ENCODE measurements at places on chromosomes 11 and 22. TPM values are rescaled to one million over a fixed set of nuclear protein-coding genes. Genes with fewer than 3 reads are reported as not detected.

Gene KCNE3
- total RNA-seq, result not detected

Gene TXNRD2
- 18.5 TPM for total RNA-seq

Gene ARSA
- 11.6 TPM for total RNA-seq

Gene VPS51
- 103 TPM for total RNA-seq

Gene LDHAL6A
- not detected for total RNA-seq

Gene RIN1
- total RNA-seq, result 1.6 TPM

Gene RBFOX2
- 3.3 TPM for total RNA-seq

- no peak for DNase-seq
Observed at GRCh38 chr22:32323513-32324164, 34.0 kb upstream of the RFPL3 start.

- DNase-seq, result no peak
Observed at GRCh38 chr11:35747668-35748067, 85.1 kb downstream of the TRIM44 start.

GRCh38 chr11:10454878-10455631 is at the start of gene AMPD3:
TSS of gene AMPD3 (plus strand) at chr11:10455264. CDS start at chr11:10461520, 6,256 bp downstream.
- DNase-seq, result peak; percentile 61

- peak; percentile 82 for DNase-seq
Observed at GRCh38 chr11:18731949-18732821, 6.2 kb upstream of the IGSF22 start.

- no peak for DNase-seq
Observed at GRCh38 chr11:30956751-30957150, 370.6 kb upstream of the MPPED2 start.

GRCh38 chr11:75229466-75229865 is 11.1 kb upstream of the TPBGL start:
- DNase-seq, result no peak

DNA sequence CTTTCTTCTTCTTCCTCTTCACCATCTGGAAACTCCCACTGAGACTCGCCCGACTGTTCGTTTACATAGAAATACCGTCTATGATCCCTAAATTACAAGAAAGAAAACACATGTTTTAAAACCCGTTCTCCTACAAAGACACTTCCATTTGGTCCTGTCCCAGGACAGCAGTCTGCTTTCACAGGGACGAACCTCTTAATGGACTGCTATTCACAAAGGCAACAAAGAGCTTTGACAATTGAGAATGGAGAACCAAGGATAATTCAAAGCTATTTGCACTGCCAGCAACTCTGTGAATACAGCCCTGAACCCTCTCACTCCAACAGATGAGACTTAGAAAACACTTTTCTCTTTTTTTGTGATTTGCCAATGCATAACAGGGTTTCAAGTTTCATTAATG is 16.3 kb upstream of the AGBL2 start:
- DNase-seq, result no peak

DNA sequence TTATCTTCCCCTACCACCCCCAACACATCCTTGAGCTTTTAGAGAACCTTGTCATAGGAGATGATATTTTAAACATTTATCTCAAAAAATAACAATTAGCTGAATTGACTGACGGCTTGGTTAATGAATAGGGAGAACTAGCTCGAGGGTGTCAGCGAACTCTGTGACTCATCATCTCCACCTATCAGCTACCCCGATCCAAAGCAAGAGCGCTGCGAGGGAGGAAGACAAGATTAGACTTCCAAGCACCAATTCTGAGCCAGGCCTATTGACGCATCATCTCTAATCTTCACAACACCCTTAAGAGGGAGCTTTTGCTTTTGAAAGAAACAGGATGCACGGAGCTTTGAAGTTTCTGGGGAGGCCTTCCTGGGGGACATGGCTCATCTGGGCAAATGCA is 51.0 kb upstream of the GALNT18 start:
- no peak for DNase-seq

GRCh38 chr11:15150507-15150906 is 35.8 kb downstream of the INSC start:
- no peak for DNase-seq

GRCh38 chr11:77303328-77303727 is 1.8 kb upstream of the GDPD4 start:
- DNase-seq, result no peak

DNA sequence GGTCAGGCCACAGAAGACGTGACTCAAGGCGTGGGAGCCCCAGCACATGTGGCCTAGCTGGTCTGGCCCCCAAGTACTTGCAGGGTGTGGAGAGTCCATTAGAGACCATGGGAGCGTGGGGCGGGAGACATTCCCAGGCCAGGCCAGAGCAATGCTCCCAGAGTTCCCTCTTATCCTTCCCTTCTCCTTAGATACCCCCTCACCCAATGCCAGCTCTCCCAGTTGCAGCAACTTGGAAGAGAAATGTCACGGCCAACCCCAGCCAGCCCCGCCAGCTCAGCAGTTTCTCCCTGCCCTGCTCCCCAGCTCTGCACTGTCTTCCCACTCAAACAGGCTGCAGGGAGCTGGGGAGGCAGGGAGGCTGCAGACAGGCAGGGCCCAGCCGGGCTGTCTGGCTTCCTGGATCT is 65.4 kb upstream of the TSPAN18 start:
- DNase-seq, result no peak

GRCh38 chr11:112795911-112796649 is 165.1 kb upstream of the NCAM1 start:
- no peak for DNase-seq

DNA sequence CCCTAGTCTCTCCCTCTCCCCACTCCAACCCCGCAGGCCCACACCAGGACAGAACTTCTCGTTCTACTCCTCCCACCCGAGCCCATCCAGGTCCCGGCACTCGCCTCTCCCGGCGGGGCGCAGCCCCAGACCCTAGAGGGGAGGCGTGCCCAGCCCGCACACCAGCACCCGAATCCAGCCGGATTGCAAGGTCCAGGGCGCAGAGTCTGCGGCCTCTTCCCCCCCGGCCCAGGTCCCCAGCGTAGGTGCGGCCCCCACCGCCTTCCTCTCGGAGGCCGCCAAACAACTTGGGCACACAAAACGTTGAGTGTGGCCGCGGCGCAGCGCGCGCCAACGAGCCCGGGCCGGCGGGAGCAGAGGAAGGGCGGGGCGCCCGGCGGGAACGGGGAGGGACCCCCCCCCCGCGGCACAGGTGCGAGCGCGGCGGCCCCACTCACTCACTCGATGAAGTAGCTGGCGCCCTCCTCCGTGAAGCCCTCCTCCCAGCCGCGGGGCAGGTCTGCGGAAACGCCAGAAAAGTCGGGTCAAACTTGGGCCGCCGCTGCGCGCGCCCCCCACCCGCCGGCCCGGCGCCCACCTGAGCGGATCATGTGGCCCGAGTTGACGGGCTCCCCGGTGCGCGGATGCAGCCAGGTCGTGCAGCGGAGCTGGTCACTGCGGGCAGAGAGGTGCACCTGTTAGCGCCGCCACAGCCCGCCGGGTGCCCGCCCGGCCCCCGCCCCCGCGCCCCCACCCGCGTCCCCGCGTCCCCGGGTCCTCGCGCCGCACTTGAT is 480 bp downstream of the PLEKHA7 start:
- DNase-seq, result peak; percentile 11

DNA sequence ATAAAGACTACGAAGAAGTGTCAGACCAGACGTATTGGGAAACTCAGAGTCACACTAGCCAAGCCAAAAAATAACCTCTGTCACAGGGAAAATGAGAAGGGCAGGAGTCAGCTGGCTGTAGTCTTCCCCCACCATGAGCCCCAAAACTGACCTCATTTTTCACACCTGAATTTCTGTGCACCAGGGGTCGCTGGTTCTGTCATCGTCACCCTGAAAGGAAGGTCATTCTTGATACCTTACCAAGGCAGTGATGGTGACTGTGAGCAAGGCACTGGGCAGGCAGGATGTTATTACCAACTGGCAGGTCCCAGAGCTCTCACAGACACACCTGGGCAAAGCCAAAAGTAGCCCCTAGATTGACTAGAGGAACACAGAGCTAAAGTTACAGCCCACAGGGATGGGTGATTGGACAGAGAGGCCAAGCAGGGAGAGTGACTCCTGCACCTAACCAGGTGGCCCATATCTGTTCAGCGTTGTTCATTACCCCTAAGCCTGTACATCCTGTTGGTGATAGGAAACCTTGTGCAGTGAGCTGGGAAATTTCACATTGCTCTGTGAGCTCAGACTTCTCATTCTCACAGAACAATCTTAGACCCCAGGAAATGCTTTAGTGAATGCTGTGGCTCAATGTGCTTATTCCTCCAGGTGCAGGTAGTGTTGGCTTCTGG is 32.3 kb upstream of the OR56A1 start:
- DNase-seq, result no peak

Data from activated CD8-positive, alpha-beta T cell treated with anti-CD3 and anti-CD28 coated beads for 36 hours (primary cell).